ENCODE measurements at places on chromosomes 5 and 9.
A peak's percentile ranks its signal among the peaks of the same experiment; 100 is the strongest.

DNA sequence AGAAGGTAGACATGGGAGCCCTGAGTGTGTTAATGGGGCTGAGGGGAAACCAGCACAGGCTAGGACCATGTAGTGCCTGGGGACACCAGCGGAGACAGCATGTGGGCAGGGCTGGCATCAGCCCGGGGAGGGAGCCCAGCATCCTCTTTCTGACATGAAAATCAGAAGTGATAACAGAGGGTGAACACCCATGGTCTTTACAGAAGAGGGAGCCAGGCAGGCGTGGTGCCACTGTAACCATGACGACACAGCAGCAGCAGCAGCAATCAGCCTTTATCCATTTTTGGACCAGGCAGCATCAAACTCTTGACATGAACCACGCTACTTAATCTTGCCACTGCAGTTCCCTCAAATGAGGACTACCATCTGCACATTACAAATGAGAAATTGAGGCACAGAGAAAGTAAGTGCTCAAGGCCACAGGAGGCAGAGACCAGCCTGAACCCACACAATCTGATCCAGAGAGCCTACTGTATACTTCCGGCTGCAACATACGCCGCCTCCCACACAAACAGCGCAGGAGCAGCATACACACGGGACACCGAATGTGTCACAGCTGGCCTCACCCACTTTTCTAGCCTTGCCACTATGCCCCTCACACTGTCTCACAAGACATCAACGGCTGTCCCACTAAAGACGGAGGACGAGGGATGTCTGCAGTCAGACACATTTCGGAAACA lies 23.8 kb downstream of the CAMSAP1 start:
- DNase-seq, result no peak

DNA sequence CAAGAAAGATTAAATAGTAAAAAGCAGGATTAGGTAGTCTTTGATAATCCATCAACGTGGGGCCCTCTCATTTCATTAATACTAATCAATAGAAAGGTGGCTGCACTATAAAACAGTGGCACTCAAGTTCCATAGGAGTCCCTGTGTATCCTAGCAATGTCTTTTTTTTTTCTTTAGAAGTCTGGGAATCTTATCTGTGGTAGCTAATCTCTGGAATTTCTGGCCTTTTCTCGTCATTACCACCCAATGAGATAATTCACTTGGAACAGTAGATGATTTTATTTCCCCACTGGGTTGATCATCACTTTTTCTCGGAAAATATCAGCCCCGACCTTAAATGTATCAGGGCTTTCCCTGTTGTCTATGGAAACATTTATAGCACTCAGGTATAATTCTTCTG lies 86.8 kb upstream of the CDH6 start:
- DNase-seq, result no peak

DNA sequence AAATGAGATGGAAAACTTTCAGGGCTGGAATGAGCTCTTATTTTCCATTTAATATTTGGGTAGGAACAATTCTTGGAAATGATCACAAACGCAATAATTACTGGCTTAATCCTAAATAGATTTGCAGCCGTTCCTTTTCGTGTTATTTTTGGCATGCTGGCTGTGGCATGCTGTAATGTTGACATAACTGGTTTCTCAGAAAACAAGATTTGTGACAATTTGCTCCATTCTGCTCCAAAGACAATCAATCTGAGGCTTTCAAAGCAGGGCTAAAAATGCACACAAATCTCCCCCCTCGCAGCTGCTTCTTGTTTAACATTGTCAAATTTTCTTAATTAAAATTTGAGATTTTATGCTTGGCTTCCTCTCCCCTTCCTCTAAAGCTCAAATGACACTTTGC lies 151.2 kb downstream of the TTC39B start:
- no peak for DNase-seq

DNA sequence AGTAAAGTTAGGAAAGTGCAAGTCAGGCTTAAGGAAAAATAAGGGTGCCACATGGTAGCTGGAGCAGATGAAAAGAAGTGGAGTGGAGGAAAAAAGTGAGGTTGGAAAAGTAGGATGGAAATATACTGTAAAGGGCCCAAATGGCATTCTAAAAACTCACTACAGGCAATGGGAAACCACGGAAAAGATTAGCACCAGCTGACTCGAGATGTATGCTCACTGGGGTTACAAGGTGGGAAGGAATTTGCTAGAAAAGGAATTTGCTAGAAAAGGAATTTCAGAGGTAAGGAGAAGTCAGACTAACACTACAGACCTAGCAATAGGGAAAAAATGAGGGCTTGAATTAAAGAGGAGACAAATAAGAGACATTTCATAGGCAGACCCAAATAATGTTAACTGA lies 3.6 kb downstream of the PSMD5 start:
- no peak for DNase-seq

DNA sequence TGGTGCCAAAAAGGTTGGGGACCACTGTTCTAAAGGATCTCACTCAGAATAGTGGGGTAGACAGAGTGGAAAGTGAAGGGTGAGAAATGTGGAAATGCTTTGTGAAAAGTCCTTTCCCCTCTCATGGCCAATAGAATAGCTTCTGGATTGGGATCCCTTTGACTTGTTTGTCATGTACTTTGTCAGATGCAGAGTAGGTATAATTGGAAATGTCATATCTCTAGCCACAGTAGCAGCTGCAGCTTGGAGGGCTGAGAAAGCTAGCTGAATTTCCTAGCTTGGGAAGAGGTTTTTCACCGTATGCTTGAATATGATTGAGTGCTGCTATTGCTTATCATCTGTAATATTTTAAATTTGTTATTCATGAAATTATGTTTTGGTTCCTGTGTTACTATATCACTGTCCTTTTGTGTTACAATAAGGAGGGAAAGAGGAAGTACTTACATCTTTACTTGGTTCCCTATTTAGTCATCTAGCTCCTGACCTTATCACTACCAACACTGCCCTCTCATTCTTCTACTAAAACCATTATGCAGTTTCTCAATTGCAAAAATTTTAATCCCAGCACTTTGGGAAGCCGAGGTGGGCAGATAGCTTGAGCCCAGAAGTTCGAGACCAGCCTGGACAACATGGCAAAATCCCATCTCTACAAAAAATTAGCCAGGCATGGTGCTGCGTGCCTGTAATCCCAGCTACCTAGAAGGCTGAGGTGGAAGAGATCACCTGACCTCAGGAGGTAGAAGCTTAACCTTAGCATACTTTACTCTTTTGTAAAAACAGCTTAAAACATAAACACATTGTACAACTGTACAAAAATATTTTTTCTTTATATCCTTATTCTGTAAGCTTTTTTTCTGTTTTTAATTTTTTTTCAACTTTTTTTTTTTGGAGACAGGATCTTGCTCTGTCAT lies 12.4 kb downstream of the SLC30A5 start:
- no peak for DNase-seq

GRCh38 chr9:38336341-38336740 lies 56.2 kb upstream of the ALDH1B1 start:
- no peak for DNase-seq

DNA sequence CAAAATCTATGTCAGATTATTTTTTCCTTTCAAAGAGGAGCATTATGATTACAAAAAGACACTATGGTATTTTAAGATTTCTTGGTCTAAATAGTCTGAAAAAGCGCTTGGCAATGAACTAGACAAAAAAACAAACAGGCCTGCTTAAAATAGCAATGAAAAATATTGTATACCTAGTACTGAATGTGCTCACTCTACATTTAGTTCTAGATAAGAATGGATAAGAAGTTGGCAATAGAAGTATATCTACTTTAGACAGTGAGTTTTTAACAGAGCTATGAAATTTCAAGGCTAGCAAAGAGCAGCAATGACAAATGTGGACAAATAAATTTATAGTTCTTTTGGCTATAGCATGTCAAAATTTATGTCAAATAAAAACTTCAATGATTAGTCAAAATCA lies 26.2 kb downstream of the GIN1 start:
- no peak for DNase-seq

GRCh38 chr5:137466889-137467288 lies 32.2 kb downstream of the SPOCK1 start:
- no peak for DNase-seq

DNA sequence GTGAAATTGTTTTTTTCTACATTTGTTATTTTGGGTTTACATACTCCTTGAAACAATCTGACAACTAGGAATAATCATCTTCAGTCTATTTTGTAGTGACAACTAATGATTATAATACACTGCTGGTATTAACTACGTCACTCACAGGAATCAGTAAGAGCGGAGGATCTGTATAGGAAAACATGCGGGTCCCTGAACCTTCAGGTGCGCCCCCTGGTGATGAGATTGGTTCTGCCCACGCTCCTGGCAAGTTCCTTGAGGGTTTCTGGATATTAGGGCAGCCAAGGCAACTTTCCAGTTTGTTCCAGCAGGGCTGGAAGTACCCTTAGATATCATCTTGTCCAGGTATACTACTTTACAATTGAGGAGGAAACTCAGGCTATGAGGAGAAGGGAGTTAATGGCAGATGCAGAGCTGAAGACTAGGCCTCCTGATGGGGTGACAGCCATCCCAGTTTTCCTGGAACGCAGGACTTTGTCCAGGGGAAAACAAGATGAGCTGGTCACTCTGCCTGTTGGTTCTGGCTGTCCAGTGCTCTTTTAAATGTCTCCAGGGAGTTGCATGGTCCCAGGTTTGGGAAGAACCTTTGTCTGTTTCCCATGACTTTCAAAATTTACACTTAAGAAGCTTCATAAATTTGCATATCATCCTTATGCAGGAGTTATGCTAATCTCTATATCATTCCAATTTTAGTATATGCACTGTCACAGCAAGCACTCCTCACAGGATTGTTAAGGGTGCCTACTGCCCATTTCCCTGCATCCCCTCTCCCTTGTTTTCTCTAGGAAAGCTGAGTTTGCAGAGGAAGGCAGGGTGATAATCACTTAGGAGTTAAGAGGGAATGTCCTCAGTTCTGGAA lies 14.9 kb upstream of the WNT8A start:
- DNase-seq, result peak; percentile 78

All from stimulated activated CD4-positive, alpha-beta T cell treated with anti-CD3 and anti-CD28 coated beads, Interleukin-4, amount 100 ng/mL, for 24 hours (primary cell).